HFFc6 (cell line): ENCODE measurements at places on chromosomes 13 and 19.
A peak's percentile ranks its signal among the peaks of the same experiment; 100 is the strongest.

- DNase-seq = no peak
Observed at GRCh38 chr13:25466880-25467279, 95.1 kb downstream of the ATP8A2 start.

DNA sequence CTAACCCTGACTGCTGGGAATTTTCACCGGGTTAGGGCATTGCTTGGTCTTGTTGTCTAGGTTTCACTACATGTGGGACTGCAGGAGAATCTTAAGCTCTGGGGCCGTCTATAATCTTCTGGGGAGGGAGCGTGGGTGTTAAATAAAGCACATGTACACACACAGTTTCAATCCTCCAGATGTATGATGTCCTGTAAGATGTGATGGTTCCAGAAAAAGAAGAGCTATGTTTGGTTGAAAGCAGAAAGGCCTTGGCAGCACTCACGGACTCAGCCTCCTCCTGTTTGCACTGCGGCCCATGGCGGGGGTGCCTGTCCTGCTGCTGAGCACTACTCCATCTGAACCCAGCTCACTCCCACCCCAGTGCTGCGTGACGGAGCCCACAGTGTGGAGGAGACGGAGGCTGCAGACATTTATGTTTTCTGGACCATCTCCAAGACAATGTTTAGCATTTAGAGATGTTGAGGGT lies 343.5 kb downstream of the TEX29 start:
- no peak for DNase-seq

DNA sequence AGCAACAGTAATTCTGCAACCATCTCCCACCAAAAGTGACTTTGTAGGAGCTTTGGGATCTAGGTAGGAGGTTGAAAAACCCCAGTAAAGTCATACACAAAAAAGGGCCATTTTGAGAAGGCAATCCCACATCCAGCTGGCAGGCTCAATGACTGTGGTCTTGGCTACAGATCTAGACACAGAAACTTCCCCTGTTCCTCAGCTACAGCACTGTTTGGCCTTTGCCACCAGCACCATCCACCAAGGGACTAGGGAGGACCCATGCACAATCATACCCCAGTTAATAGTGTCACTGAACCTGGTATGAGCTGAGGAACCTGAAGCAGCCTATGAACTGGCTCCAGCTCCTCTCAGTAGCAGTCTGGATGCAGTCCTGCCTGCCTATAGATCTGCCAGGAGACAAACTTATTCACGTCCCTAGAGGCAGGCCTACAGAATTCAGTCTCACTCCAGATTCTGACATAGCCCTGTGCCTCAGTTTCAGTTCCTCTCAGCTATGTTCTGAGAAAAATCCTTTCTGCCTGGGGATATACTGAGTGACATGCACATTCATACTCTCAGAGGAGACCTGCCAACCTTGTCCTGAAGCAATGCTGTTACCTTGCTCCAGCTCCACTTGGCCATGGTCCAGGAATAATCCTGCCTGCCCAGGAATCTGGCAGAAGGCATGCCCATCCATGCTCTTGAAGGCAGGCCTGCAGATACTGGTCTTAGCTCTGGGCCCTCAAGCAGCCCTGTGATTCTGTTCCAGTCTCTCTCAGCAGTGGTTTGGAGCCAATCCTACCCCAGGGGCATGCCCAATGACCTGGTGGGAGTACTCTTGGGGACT lies 2048.3 kb upstream of the PCDH20 start:
- no peak for DNase-seq

DNA sequence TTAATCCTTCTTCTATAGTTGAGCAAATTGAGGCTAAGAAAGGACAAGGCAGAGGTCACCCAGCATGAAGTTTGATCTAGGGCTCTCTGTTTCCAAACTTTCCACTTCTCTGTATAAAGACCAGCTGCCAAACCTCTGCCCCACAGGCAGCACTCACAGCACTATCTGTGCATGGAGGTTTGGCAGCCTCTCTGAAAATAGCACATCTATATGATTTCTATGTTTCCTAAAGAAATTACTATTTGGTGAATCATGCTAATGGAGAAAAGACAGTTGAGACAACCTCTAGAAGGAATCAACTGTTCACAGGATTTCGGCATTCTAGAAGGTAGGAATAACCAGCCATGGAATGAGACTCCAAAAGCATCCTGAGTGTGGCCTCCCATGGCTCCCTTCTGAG lies 554.5 kb downstream of the IRS2 start:
- DNase-seq = no peak

DNA sequence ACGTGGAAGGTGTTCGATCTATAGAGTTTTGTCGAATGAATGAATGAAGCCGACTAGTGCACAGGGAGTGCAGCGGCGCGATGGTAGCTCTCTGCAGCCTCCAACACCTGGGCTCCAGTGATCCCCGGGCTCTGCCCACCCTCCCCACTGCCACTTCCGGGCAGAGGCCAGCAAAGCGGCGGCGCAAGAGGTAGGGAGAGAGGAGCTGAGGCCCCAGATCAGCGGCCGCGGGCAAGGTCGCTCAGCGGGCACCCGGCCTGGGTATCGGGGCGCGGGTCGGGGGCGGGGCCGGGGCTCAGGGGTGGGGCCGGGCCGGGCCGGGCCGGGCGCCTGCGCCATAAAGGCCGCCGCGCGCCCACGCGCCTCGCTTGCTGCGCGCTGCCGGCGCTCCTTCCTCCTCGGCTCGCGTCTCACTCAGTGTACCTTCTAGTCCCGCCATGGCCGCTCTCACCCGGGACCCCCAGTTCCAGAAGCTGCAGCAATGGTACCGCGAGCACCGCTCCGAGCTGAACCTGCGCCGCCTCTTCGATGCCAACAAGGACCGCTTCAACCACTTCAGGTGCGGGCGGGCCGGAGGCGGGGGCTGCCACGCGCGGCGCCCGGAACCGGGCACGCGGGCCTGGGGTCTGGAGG lies at the start of gene GPI:
Gene GPI (plus strand): TSS at position 367 of the 633 bp plus-strand sequence. CDS start 71 bp downstream, at position 438.
- DNase-seq = no peak

DNA sequence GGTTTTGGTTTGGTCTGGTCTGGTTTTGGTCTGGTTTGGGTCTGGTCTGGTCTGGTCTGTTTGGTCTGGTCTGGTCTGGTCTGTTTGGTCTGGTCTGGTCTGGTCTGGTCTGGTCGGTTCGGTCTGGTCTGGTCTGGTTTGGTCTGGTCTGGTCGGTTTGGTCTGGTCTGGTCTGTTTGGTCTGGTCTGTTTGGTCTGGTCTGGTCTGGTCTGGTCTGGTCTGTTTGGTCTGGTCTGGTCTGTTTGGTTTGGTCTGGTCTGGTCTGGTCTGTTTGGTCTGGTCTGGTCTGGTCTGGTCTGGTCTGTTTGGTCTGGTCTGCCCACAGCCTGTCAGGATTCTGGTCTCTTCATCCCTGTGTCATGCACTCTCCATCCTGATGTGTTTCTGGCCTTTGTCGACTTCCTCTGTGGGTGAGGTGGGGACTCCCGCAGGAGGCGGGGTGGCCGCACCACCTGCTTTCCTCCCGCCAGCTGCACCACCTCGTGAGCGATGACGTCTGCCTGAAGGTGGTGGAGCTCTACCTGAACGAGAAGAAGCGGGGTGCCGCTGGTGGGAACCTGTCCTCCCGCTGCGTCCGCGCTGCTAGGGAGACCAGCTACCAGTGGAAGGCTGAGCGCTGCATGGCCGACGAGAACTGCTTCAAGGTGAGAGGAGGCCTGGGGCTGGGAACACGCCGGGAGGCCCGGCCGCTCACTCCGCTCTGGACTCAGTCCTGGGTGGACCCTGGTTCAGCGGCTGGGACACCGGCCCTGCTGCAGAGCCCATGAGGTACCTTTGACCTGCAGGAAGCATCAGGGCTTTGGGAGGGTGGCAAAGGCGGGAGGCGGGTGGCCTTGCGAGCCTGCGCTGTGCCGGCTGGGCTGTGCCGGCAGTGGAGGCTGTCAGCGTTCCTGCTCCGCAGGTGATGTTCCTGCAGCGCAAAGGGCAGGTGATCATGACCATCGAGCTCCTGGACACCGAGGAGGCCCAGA lies 12.9 kb upstream of the F2RL3 start:
- no peak for DNase-seq

GRCh38 chr13:109694972-109695371 lies 91.4 kb downstream of the IRS2 start:
- no peak for DNase-seq

- DNase-seq = peak; percentile 44
Observed at GRCh38 chr19:49591731-49592485, 926 bp downstream of the PRR12 start.

GRCh38 chr13:113879494-113880360 lies 15.9 kb upstream of the GAS6 start:
- no peak for DNase-seq

- DNase-seq = no peak
Observed at GRCh38 chr19:50823389-50824042, at the start of gene KLK1. KLK1 (minus strand) TSS chr19:50823787; CDS start chr19:50823748, 39 bp downstream.

- no peak for DNase-seq
Observed at GRCh38 chr13:46143184-46143701, 38.4 kb upstream of the CPB2 start.

- no peak for DNase-seq
Observed at GRCh38 chr19:6023936-6024335, 46.0 kb upstream of the RANBP3 start.

GRCh38 chr13:101487438-101487830 lies 35.0 kb downstream of the ITGBL1 start:
- no peak for DNase-seq

GRCh38 chr13:69866555-69866954 lies 241.1 kb upstream of the ATXN8OS start:
- no peak for DNase-seq

DNA sequence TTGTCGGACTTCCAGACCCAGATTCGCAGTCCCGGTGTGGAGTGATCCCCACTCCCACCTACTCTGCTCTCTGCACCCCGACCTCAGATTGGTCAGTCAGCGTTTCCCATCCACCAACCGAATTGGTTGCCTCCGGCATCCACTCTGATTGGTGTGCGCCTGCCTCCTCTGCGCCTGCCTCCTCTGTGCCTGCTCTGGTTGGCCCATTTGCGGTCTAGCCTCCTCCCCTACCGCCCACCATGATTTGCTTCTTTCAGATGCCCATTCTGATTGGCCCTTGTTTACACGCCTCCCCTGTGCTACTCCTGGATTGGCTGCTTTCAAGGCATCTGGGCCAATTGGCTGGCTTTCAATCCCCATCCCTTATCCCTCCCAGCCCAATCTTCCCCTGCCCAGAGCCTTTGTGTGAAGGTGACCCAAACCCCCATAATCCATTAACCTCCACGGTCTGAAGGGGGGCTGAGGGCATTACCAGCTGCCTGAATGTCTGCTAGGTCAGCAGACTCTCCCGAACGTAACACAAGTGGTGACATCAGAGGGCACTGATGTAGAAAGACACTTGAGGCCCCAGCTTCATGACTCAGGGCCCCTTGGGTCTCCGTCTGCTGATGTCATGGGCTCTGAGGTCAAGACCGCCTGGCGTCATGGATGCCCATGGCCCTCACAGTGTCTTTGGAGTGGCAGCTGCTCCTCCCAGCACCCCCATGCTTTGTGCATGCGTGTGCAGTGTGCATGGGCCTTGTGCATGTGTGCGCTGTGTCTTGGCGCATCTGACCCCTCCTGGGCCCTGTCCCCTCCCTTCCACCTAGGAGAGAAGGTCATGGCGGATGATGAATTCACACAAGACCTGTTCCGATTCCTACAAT lies 80.4 kb downstream of the MAP4K1 start:
- no peak for DNase-seq

- no peak for DNase-seq
Observed at GRCh38 chr13:96229356-96229755, 139.4 kb downstream of the HS6ST3 start.

GRCh38 chr13:94454906-94455305 lies 24.6 kb downstream of the DCT start:
- no peak for DNase-seq

DNA sequence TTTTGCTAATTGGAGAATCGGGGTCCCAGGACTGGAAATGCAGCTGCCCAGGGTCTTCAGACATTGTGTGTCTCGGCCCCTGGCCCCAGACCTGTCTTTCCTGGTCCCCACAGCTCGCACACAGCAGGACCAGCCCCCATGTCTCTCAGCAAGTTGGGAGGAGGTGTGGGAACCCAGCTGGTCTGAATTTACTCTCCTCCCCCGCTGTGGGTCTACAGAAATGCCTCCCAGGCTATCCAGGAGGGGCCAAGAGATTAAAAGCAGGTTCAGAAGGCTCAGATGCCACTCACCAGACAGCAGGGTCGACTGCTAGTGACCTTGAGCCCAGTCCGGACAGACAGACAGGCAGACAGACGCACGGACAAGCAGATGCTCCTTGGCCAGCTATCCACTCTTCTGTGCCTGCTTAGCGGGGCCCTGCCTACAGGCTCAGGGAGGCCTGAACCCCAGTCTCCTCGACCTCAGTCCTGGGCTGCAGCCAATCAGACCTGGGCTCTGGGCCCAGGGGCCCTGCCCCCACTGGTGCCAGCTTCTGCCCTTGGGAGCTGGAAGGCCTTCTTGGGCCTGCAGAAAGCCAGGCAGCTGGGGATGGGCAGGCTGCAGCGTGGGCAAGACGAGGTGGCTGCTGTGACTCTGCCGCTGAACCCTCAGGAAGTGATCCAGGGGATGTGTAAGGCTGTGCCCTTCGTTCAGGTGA lies at the start of gene DAND5:
Gene DAND5 (plus strand): TSS at position 285 of the 697 bp plus-strand sequence. CDS start 85 bp downstream, at position 370.
- no peak for DNase-seq

- DNase-seq = no peak
Observed at GRCh38 chr13:67821606-67822005, 591.5 kb upstream of the PCDH9 start.

DNA sequence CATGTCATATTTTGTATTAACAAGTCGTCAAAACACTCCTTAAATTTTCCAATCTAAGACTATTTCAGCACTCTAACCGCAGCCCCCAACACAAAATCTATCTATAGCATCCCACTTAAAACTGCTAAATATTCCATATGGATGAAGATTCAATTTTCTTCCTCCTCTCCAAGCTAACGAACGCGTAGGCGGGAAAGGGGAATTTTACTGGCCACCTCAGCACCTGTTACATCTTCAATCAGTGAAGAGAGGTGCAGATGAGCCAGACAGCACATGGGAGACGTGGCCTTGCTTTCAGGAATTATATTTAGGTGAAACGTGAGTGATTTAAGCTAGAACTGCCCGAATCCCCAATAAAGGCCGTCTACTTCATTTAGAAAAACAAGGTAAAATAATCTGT lies 1.1 kb downstream of the RBM26 start:
- no peak for DNase-seq

GRCh38 chr13:33277946-33278345 lies 7.6 kb downstream of the STARD13 start:
- no peak for DNase-seq

GRCh38 chr19:38650911-38651584 lies 3.6 kb downstream of the ACTN4 start:
- DNase-seq = peak; percentile 68

DNA sequence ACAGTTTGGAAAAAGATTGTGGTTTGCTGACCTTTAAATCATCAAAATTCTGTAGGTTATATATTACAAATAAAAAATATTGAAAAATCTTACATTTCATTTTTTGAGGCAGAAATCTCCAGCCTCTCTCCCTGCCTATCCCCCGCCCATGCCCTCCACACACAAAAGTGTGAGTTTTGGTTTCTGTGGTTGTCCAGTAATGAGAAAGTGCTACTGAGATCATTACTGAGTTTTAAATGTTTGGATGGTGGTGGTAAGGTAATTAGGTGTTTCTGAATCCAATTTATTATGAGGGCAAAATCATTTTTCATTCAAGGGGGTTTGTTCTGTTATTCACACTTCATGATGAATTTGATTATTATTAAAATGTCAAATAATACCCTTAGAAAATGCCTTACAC lies 448.0 kb upstream of the SLC10A2 start:
- DNase-seq = no peak
